Endothelial cell of umbilical vein (primary cell): ENCODE measurements at places on chromosomes 3 and 15. TPM values are rescaled to one million over a fixed set of nuclear protein-coding genes. Genes with fewer than 3 reads are reported as not detected.

Gene SPATA12
- 0.14 TPM in 1 of 2 replicates, not detected in the other for total RNA-seq

DNA sequence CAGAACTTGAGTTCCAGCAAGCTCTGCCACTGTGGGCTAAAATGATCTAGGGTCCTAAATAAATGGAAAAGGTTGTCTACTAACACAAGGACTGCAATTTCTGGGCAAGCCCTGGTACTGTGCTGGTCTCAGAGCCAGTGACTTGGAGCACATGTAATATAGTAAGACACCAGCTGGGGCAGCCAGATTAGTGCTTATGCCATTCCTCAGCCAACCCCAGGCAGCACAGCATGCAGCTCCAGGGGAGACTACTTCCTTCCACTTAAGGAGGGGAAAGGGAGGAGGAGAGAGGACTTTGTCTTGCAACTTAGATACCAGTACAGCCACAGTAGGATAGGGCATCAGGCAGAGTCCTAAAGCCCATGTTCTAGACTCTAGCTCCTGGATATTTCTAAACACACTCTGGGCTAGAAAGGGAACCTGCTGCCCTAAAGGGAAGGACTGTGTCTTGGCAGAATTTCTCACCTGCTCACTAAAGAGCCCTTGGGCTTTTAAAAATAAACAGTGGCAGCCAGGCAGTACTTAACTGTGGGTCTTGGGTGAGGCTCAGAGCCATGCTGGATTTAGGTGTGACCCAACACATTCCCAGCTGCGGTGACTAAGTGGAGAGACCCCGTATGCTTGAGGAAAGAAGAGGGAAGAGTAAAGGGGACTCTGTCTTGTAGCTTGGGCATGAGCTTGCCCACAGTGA is 223.7 kb upstream of the BCHE start:
- no peak for DNase-seq

GRCh38 chr15:77631745-77632533 is 773 bp downstream of the LINGO1 start:
- DNase-seq, result no peak

DNA sequence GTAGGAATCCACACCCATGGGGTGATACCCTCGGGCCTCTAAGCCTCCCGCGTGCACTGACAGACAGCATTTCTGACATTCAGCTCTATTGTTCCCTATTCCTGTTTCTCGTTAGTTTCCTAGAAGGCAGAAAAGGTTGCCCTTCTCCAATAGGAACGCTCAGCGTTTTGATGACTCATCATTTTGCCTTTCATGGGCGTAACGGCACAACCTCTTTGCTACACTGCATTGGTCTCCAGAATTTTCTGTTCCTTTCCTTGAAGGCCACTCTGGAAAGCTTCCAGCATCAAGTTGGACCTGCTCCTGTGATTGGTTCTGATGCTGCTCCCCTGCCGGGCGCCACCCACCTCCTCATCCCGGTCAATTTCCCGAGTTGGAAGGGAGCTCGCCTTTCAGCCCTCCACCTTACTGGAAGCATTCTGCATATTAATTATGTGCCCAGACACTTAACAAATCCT is 13.0 kb upstream of the TNK2 start:
- DNase-seq, result peak; percentile 38

DNA sequence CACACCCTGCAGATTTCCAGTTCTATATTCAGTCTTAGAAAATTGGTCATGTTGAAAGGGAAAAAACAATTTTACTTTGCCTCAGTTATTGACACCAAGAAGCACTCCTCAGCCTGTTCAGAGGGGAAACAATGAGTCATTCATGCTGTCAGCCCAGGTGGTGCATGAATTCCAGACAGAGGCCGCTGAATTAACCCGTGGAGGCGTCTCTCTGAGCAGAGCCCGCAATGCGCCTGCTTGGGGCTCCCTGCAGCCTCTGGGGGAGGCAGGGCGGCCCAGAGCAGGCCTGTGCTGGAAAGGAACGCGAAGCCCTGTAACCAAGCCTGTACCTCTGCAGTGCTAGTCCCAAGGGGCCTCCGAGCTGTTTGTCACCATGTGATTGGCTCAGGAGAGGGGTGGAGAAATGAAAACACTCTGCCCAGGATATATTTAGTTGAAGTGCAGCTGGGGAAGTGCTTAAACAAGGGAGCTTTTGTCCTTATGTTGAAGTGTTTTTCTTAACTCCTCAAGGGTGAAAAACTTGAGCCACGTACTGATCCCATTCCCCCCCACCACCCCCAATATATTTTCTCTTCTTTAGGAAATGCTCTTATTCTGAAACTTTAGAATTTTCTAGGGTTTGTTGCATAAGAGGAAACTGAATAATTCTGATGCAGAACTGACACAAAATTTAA is 68.3 kb upstream of the CHD2 start:
- peak; percentile 96 for DNase-seq
